ENCODE measurements at places on chromosomes 13 and 19.
A peak's percentile ranks its signal among the peaks of the same experiment; 100 is the strongest.

GRCh38 chr13:108435393-108436149, 166.1 kb downstream of the TNFSF13B start:
- no peak for DNase-seq

GRCh38 chr13:74067818-74068217, 66.4 kb downstream of the KLF12 start:
- no peak for DNase-seq

DNA sequence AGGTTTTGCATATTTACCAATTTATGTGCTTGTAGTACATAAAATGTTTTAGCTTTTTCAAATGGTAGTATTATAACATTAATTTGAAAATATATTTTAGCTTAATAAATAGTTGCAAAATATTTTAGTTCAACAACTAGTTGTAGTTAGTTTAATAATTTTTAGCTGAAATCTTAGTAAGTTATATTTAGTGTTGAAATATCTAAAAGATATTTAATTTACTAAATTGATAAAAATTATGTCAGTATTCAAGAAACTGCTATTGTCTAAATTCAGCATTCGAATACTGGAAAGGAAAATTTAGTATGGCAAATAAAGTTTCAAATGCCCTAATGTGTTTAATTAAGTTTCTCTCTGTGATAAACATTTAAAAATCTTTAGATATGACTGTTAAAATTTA, 754.5 kb upstream of the MIR17HG start:
- DNase-seq = no peak

DNA sequence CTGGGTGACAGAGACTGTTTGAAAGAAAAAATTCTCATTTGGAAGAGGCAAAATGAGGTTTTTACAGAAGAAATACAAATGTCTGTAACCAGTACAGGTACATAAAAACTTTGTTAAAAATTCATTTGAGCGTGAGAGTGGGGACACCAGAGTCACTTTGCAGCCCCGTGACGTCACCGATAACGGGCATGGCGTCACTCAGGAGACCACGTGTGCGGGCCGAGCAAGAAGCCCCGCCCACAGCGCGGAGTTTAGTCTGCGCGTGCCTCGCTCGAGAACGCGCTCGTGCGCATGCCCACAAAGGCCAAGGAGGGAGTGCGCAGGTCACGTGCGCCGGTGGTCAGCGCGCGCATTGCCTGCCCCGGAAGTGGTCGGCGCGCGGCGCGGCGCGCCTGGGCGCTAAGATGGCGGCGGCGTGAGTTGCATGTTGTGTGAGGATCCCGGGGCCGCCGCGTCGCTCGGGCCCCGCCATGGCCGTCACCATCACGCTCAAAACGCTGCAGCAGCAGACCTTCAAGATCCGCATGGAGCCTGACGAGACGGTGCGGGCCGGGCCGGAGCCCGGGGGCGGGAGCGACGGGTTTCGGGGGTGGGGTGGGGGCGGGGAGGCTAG, at the start of gene RAD23A:
Gene RAD23A, plus strand, starts transcription at position 384 of the 613 bp plus-strand sequence. Its CDS starts 87 bp downstream, at position 471.
- peak; percentile 98 for DNase-seq

DNA sequence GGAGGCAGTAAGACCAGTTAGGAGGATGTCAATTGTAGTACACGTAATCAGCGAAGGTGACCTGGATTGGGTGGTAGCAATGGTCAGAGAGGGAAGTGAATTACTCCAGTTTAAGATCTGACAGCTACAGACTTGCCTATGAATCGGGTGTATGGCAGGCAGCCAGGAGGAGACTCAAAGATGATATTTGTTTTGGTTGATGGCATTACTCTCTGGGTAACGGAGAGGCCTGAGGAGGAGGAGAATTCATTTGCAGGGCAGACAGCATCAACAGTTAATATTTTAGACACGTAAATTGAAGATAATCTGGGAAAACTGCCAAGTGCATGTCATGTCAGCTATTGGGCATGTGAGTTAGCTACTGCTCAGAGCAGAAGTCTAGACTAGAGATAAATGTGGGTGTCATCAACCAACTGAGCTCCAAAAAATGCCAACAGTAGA, 109.2 kb downstream of the SGCG start:
- DNase-seq = no peak
